NT2/D1 (cell line): ENCODE measurements at places on chromosomes 4 and X.
A peak's percentile ranks its signal among the peaks of the same experiment; 100 is the strongest.

DNA sequence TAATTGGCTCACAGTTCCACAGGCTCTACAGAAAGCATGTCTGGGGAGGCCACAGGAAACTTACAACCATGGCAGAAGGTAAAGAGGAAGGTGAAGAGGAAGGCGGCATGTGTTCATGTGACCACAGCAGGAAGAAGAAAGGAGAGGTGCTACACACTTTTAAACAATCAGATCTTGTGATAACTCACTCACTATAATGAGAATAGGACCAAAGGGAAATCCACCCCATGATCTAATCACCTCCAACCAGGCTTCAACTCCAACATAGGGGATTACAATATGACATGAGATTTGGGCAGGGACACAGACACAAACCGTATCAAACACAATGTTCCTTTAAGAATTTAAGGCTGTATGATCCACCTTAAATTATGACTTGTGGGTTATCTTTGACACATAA lies 10.5 kb upstream of the PGM2 start:
- DNase-seq: no peak

- no peak for DNase-seq
These were observed 74.4 kb downstream of the MSN start for GRCh38 chrX:65741823-65742222.

DNA sequence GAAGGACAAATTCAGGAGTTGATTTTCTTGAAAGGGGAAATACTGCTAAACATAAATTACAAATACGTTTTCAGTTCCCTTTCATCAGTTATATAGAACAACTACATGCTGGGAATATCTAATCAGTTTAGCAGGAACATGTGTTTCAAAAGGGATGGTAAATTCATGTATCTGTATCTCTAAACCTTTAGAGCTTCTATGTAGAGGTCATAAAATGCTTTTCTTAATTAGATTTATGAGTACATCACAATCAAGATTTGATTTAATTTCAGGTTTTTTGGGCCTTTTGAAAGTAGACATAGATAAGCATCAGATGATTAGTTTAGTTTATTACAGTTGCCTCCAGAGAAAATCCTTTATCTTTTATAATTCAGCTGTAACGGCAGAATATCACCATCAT lies 12.9 kb downstream of the PDLIM3 start:
- no peak for DNase-seq

DNA sequence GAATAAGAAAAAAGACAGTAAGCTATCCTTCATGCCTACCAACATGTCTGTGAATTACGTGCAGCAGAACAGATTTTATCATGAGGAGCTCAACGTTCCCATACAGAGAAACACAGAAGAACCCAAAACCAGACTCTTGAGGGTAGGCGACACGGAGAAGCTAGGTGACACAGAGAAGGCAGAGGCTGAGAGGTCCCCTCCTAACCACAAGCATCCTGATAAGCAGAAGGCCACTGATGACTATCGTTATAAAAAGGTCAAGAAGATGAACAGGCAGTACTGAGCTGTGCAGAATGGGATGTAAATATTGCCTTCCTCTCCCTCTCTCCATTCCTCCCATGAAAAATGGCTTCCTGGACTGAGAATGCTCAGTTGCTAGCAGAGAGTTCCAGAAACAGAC lies 350.2 kb upstream of the BOD1L1 start:
- DNase-seq: no peak

DNA sequence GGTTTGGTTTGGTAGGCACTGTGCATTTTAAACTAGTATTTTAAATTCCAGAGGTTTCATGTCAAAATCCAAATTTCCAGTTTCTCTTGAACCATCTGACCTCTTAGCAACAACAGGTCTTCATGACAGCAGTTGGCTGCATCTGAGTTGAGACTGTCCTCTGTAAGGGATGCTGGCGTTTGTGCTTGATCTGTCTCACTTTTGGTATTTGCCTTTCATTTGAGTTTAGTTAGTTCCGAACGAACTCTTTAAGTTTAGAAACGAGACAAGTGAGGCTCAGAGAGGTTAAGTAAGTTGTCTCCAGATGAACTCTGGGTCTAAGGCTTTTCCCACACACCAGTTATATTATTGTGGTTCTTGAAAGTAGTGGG lies 29.1 kb downstream of the SPARCL1 start:
- no peak for DNase-seq

DNA sequence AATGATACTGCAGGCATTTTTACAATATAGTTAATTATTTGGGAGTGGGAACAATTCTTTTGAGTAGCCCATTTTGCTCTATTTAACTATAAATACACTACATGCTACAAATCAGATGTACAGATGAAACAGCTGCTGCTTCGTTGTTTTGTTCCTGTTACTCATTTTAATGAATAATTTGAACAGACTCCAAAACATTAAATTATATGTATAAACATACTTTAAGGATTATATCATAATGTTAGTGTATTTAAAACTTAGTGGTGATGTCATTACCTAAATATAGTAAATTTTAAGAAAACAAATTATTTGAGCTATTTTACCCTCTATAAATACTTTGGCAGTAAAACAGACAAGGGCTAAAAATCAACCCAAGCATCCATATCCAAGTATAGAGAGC lies 60.7 kb downstream of the GAB1 start:
- no peak for DNase-seq

DNA sequence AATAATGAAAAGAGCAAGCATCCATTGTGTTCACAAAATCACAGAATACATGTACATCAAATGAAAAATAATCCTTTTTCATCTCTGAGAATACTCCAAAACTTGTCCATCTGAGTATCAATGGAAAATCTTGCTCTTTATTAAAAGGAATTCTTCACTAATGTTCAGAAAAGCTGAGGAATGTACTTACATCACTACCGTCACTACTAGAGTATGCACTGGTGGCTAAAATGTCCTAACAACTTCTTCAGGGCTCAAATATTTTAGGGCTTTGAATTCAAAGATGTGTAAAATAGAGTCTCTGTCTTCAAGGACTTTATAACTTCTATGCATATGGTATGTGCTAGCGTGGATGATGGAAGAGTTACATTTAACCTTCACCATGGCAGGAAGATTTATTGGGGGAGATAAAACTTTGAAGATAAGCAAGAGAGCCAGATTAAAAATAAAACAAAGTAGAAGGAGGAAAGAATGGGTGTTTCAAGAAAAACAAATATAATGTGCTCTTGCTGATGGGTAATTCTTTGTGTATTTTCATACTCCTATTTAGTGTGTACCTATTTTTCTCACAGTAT lies 55.1 kb downstream of the DMD start:
- no peak for DNase-seq

DNA sequence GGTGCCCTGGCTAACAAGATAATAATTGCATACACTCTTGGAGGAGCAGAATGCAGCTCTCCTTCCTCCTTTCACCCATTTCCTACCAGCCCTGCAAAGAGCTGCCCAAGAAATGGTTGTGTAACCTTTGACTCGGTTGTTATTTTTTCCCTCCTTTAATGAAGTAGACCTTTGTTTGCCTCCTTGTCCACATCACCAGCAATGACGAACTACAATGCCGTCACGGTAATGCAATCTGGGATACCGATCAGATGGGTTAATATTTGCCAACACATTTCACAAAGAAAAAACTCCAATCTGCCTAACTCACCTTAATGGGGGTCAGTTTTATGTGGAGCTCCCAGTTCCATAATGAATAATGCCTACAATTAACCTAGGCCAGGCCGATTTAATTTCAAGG lies 32.0 kb downstream of the GPRIN3 start:
- DNase-seq: no peak

GRCh38 chr4:104365618-104366017 lies 129.1 kb downstream of the CXXC4 start:
- DNase-seq: no peak

DNA sequence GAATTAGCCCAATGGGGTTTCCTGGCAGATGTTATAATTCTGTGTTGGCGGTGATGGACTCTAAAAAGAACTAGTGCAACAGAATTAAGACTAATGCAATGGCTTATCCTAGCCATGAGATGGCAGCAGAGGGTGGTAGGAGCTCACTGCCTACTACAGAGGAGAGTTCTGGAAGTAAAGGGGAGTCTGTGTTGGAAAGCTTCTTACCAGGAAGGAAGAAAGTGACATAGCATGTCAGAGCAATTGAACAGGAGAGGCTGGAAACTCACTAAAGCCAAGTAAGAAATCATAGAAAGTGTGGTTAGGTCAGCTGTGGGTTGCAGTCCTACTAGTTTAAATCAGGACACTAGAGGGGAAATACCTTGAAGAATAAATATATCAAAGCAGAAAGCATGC lies 6.3 kb upstream of the TRPC5OS start:
- peak; percentile 67 for DNase-seq

GRCh38 chrX:123869488-123869887 lies 9.6 kb downstream of the XIAP start:
- DNase-seq: no peak

DNA sequence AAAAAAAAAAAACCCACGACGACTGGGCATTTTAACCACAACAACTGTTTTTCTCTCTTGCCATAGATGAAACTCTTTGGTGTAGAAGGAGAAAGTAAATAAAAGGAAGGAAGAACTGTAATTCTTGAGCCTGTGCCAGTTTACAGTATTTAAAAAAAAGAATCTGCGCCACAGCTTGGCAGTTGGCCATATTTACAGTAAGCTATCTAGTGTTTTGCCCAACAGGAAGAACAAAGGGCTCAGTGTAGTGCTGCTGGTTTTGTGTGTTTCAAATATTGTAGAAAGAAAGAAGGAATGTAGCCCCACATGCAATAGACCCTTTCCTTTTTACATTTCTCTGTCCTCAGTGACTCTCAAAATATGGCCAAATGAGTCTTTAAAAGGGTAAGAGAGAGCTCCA lies 66.1 kb downstream of the NR3C2 start:
- no peak for DNase-seq

GRCh38 chrX:142204522-142205433 lies at the start of gene MAGEC2:
TSS of gene MAGEC2 (minus strand) at chrX:142205290. CDS start at chrX:142203987, 1,303 bp downstream.
- DNase-seq: no peak

DNA sequence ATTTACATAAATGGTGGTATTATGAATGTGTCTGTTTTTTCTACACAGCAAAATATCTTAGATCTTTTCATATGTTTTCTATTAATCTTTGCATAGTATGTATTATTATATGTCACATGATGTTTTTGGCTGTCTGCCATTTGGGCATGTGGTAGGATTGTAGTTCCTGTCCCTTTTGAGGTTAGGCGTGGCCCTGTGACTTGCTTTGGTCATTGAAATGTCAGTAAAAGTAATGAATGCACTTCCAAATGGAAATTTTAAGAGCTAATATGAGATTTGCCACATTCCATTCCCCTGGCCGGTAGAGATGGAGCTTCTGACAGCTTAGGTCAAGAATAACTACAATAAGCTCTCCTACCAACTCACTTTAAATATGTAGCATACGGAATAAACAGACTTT lies 45.1 kb downstream of the JADE3 start:
- DNase-seq: no peak

DNA sequence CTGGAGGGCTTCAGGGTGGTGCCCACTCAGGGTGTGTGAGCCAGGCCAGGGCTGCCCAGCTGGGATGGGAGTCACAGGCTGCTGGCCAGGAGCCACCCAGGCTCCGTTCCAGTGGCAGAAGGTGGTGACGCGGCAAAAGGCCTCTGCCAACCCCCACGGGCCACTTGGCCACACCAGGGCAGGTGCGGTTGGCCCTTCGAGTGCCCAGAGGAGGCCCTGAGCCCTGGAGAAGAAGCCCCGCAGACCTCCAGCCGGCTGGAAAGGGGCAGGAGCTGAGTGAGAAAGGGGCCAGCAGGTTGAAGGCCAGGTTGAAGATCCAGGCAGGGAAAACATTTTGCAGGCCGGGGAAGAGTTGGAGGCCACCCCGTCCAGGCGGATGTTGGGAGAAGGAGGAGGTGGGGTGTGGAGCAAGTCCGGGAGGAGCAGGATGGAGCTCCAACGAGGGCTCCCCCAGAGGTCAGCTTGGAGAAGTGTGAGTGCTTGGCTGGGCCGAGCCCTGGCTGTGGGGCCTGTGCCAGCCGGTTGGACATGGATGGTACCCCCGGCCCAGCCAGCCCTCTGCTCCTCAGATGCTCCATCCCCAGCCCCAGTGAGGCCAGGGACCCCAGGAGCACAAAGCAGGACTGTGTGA lies 2.8 kb upstream of the CPLX1 start:
- no peak for DNase-seq

DNA sequence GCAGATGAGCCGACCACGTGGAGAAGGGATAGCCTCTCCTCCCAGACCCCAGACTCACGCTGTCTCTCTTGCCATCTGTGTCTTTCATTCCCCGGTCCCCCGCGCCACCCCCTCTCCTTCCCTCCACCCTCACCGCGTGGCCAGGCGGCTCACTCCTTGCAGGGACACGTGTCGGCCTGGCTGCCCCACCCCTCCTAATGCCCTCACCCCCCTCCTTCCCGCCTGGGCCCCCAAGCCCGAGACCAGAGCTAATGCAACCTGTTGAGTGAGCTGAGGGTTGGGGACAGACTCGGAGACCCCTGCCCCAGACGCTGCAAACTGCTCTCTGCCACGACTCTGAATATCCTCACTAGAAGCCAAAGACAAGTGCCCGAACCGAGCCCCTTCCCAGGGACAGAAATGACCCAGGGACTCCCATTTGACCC lies 1.8 kb downstream of the SLC38A5 start:
- DNase-seq: no peak

DNA sequence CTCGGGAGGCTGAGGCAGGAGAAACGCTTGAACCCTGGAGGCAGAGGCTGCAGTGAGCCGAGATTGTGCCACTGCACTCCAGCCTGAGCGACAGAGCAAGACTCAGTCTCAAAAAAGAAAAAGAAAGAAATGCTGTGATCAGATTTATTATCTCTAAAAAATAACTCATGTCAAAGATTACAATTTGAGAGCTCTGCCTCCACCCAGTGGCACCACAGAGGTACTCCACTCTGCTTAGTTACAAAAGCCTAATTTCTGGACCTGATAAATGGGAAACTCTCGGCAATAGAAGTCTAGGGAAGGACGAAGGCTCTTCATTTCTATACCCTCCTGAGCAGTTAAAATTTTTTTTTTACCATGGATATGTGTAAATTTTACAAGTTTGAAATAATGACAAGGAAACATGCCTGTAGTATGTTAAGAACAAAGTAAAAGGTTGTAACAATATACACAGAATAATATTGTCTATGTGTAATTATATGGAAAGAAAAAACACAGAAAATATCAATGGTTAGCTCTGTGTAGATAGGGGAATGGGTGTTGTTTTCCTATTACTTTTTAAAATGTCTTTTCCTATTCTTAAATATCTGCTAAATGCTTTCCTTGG lies 149.8 kb downstream of the STIM2 start:
- DNase-seq: peak; percentile 20

GRCh38 chr4:4402966-4403365 lies 16.1 kb downstream of the NSG1 start:
- DNase-seq: no peak

- DNase-seq: no peak
These were observed 933.0 kb upstream of the LCORL start for GRCh38 chr4:18954538-18954937.

DNA sequence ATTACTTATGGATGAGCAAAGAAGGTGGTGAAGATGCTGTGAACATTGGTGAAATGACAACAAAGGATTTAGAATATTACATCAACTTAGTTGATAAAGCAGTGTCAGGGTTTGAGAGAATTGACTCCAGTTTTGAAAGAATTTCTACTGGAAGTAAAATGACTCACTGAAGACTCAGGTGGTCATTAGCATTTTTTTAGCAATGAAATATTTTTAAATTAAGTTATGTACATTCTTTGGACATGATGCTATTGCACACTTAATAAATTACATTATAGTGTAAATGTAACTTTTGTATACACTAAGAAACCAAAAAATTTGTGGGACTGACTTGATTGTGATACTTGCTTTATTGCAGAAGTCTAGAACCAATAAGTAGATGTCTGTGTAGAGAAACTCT lies 56.9 kb downstream of the USO1 start:
- no peak for DNase-seq

- no peak for DNase-seq
These were observed 549.8 kb upstream of the FAM241A start for GRCh38 chr4:111595456-111595855.

GRCh38 chr4:174714393-174715211 lies 114.4 kb downstream of the GLRA3 start:
- DNase-seq: peak; percentile 22
